Glomerular endothelial cell (primary cell): ENCODE measurements at places on chromosomes 4 and X. TPM values are rescaled to one million over a fixed set of nuclear protein-coding genes. Genes with fewer than 3 reads are reported as not detected.

ZNF827 gene
- 21.9 and 23.9 TPM in 2 replicates for total RNA-seq

XAGE1A gene
- total RNA-seq: not detected in 2 replicates

MAGEC2 gene
- not detected in 2 replicates for total RNA-seq

TLR7 gene
- total RNA-seq: not detected in 2 replicates

ATG4A gene
- total RNA-seq: 22.6 and 42.5 TPM in 2 replicates

FAM47E gene
- 0.44 TPM in 1 of 2 replicates, not detected in the other for total RNA-seq

CXCL9 gene
- total RNA-seq: not detected in 2 replicates

VSIG4 gene
- total RNA-seq: not detected in 2 replicates

DOCK11 gene
- total RNA-seq: 0.87 and 1.2 TPM in 2 replicates

FMR1NB gene
- not detected in 2 replicates for total RNA-seq

ABCG2 gene
- 12.5 and 14.6 TPM in 2 replicates for total RNA-seq

TMLHE gene
- total RNA-seq: 9.3 and 10.0 TPM in 2 replicates

NWD2 gene
- not detected in 2 replicates for total RNA-seq

PCYT1B gene
- under 0.01 TPM in 1 of 2 replicates, not detected in the other for total RNA-seq

SPANXA2 gene
- not detected in 2 replicates for total RNA-seq

MAGEB2 gene
- total RNA-seq: not detected in 2 replicates

SMR3A gene
- total RNA-seq: not detected in 2 replicates

MAGEA11 gene
- not detected in 2 replicates for total RNA-seq

GPR78 gene
- total RNA-seq: not detected in 2 replicates

LONRF3 gene
- total RNA-seq: 3.4 and 5.2 TPM in 2 replicates

SOX3 gene
- not detected in 2 replicates for total RNA-seq
